Suprapubic skin (tissue), 4 donors: ENCODE measurements at places on chromosomes 7 and 10. TPM values are rescaled to one million over a fixed set of nuclear protein-coding genes. Genes with fewer than 3 reads are reported as not detected.

ACSM6 gene
- total RNA-seq, result 1.1 TPM

SUGCT gene
- total RNA-seq, result 0.98 TPM

- peak overlapping the region; percentile 59 for H3K4me3 ChIP-seq
- H3K27ac ChIP-seq, result no peak overlapping the region
- H3K36me3 ChIP-seq, result no peaks in the 10 kb centered on the region
- peaks cover 27% of the 10 kb centered on the region for H3K4me1 ChIP-seq
- peaks cover 34% of the 10 kb centered on the region for H3K27me3 ChIP-seq
- no peak for DNase-seq
Measured at GRCh38 chr10:16520900-16521299, 779 bp downstream of the C1QL3 start.

DNA sequence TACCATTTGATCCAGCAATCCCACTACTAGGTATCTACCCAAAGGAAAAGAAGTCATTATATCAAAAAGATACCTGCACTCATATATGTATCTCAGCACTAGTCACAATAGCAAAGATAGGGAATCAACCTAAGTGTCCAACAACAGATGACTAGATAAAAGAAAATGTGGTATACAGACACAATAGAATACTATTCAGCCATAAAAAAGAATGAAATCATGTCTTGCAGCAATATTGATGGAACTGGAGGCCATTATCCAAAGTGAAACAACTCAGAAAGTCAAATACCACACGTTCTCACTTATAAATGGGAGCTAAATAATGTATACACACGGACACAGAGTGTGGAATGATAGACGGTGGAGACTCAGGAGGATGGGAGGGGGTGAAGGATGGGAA lies 146.0 kb downstream of the PARD3 start:
- no peaks in the 10 kb centered on the region for H3K27me3 ChIP-seq
- no peak overlapping the region for H3K27ac ChIP-seq
- peaks cover 27% of the 10 kb centered on the region for H3K4me1 ChIP-seq
- DNase-seq, result no peak
- H3K4me3 ChIP-seq, result no peak overlapping the region
- H3K36me3 ChIP-seq, result no peaks in the 10 kb centered on the region

GRCh38 chr7:133315332-133316040 lies 62.6 kb downstream of the EXOC4 start:
- no peaks in the 10 kb centered on the region for H3K4me1 ChIP-seq
- no peaks in the 10 kb centered on the region for H3K27me3 ChIP-seq
- DNase-seq, result no peak
- H3K27ac ChIP-seq, result no peak overlapping the region

PRSS1 gene
- total RNA-seq, result not detected

- no peaks in the 10 kb centered on the region for H3K27me3 ChIP-seq
- H3K4me3 ChIP-seq, result no peak overlapping the region
- H3K36me3 ChIP-seq, result no peaks in the 10 kb centered on the region
- peaks cover 10% of the 10 kb centered on the region for H3K4me1 ChIP-seq
Measured at GRCh38 chr10:17077890-17078289, 51.7 kb downstream of the CUBN start.

GRCh38 chr10:126212738-126213137 lies 175.5 kb downstream of the ADAM12 start:
- no peak for DNase-seq
- no peaks in the 10 kb centered on the region for H3K36me3 ChIP-seq
- peaks cover 11% of the 10 kb centered on the region for H3K4me1 ChIP-seq

DNA sequence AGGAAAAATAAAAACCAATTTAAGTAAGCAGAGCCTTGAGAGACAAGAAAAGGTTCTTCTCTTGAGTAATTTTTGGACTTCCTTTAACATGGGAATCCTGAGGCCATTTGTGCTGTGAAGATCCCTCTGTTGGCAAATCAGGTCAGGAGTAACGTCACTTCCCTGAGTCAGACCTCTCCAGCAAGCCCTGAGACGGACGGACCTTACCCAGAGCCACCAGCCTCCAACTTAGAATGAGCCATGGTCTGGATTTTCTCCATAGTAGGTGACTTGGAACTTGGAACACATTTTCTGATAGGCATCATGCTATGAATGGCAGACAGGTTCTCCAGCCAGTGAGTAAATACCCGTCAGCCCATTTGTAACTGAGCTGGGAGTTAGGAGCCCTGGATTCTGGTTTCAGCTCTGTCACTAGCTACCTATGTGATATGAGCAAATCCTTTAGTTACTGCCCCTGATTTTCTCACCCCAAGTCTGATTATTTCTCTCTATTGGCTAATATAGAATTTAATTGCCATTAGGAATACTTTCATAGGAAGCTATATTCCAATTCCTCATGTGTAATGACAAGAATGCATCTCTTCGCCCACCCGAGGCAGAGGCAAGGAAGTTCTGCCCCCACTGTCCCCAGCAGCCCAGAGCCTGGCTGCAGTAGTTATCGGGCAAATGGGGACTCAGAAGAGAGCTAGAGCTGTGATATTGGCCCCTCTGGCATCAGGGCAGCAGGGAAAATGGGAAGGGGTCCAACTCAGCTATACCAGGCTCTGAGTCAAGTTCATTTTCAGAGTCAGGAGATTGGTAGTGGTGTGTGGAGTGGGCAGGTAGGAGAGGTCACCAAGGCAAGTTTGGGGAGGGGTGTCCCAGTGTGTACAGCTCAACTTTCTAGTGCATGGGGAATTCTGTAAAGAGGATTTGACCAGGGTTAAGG lies 153.7 kb upstream of the AGK start:
- H3K4me1 ChIP-seq, result no peaks in the 10 kb centered on the region
- DNase-seq, result no peak
- no peak overlapping the region for H3K27ac ChIP-seq
- H3K27me3 ChIP-seq, result no peaks in the 10 kb centered on the region

DPP6 gene
- total RNA-seq, result 10.1 TPM

GRCh38 chr7:96997512-96998032 lies 7.8 kb upstream of the DLX6 start:
- H3K27ac ChIP-seq, result no peak overlapping the region
- no peaks in the 10 kb centered on the region for H3K36me3 ChIP-seq
- peaks cover 29% of the 10 kb centered on the region for H3K4me1 ChIP-seq
- peaks cover 100% of the 10 kb centered on the region for H3K27me3 ChIP-seq
- H3K4me3 ChIP-seq, result no peak overlapping the region

GRCh38 chr7:41047789-41048191 lies 655.1 kb downstream of the INHBA start:
- no peaks in the 10 kb centered on the region for H3K4me1 ChIP-seq
- no peak overlapping the region for H3K4me3 ChIP-seq
- H3K27ac ChIP-seq, result no peak overlapping the region
- H3K36me3 ChIP-seq, result no peaks in the 10 kb centered on the region
- no peaks in the 10 kb centered on the region for H3K27me3 ChIP-seq

- H3K27me3 ChIP-seq, result no peaks in the 10 kb centered on the region
- no peaks in the 10 kb centered on the region for H3K36me3 ChIP-seq
- no peak overlapping the region for H3K27ac ChIP-seq
- peaks cover 50% of the 10 kb centered on the region for H3K4me1 ChIP-seq
- no peak overlapping the region for H3K4me3 ChIP-seq
Measured at GRCh38 chr7:230274-230673, 37.9 kb downstream of the FAM20C start.

GRCh38 chr10:62258926-62259325 lies 9.7 kb downstream of the RTKN2 start:
- H3K4me3 ChIP-seq, result no peak overlapping the region
- no peaks in the 10 kb centered on the region for H3K4me1 ChIP-seq
- no peak for DNase-seq
- H3K36me3 ChIP-seq, result no peaks in the 10 kb centered on the region
- no peaks in the 10 kb centered on the region for H3K27me3 ChIP-seq

GPR146 gene
- total RNA-seq, result 50.8 TPM

- H3K27me3 ChIP-seq, result no peaks in the 10 kb centered on the region
- no peak overlapping the region for H3K27ac ChIP-seq
- no peak for DNase-seq
- no peak overlapping the region for H3K4me3 ChIP-seq
- peaks cover 65% of the 10 kb centered on the region for H3K36me3 ChIP-seq
Measured at GRCh38 chr10:86918022-86918471, 39.4 kb downstream of the MMRN2 start.

- H3K27me3 ChIP-seq, result no peaks in the 10 kb centered on the region
- H3K4me3 ChIP-seq, result no peak overlapping the region
- no peaks in the 10 kb centered on the region for H3K36me3 ChIP-seq
- no peaks in the 10 kb centered on the region for H3K4me1 ChIP-seq
- DNase-seq, result no peak
Measured at GRCh38 chr10:128036746-128037543, 89.3 kb downstream of the MKI67 start.

- H3K4me3 ChIP-seq, result no peak overlapping the region
- H3K27me3 ChIP-seq, result no peaks in the 10 kb centered on the region
- no peak overlapping the region for H3K27ac ChIP-seq
- no peaks in the 10 kb centered on the region for H3K36me3 ChIP-seq
Measured at GRCh38 chr7:11895337-11895736, 63.3 kb upstream of the THSD7A start.

CDK6 gene
- total RNA-seq, result 58.1 TPM

GRCh38 chr10:5775685-5776084 lies 37.5 kb downstream of the GDI2 start:
- no peak overlapping the region for H3K4me3 ChIP-seq
- H3K4me1 ChIP-seq, result peaks cover 20% of the 10 kb centered on the region
- no peak for DNase-seq
- peak overlapping the region; percentile 78 for H3K27ac ChIP-seq
- no peaks in the 10 kb centered on the region for H3K27me3 ChIP-seq

TACC2 gene
- total RNA-seq, result 606 TPM

TRIM73 gene
- total RNA-seq, result 2.5 TPM

GRCh38 chr10:111319866-111320265 lies 243.0 kb downstream of the ADRA2A start:
- H3K4me1 ChIP-seq, result peaks cover 7% of the 10 kb centered on the region

GRCh38 chr7:156503196-156503595 lies 137.4 kb upstream of the RNF32 start:
- H3K27ac ChIP-seq, result no peak overlapping the region
- DNase-seq, result no peak
- no peaks in the 10 kb centered on the region for H3K4me1 ChIP-seq
- H3K36me3 ChIP-seq, result no peaks in the 10 kb centered on the region

DNA sequence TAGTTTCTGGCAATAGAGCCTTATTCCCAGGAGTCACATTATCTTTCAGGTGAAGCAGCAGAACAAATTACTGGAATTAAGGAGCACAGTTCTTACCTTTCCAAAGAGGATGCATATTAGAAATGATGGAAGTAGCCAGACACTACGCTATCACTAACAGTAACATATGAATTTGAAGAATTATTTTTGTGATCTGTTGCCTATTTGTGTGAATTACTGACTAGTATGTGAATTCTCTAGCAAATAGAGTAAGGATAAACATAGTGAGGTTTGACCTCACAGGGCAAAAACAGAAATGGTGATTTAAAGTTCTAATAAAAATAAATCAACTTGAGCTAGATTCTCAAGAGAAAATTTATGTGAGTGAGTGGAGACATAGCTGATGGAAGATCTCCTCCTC lies 1299.3 kb downstream of the XPNPEP1 start:
- no peak for DNase-seq
- H3K4me1 ChIP-seq, result no peaks in the 10 kb centered on the region
- H3K36me3 ChIP-seq, result no peaks in the 10 kb centered on the region
- no peak overlapping the region for H3K4me3 ChIP-seq

DNA sequence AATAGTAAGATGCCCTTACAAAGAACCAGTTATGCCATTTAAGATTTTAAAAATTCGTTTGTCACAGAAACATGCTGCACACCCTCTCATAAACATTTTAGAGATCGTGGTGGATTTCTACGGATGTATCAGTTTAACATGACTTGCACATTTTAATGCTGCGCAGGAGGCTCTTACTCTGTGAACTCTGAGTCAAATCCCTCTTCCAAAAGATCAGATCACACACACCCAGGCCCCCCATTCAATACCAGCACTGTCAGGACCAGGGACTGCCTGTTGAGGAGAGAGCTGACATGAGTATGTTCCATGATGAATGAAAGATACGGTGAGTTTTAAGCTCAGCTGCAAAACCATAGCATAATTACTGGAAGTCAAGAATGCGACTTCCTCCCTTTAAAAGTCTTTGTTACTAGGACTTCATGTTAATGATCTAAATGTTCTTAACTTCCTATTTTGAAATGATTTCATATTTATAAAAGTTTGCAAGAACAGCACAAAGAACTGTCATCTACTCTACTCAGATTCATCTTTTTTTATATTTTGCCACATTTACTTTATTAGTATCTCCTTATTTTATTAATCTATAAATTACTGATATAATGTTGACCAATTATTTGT lies 500.2 kb downstream of the GLRX3 start:
- DNase-seq, result no peak
- no peak overlapping the region for H3K27ac ChIP-seq
- H3K4me3 ChIP-seq, result no peak overlapping the region
- H3K36me3 ChIP-seq, result no peaks in the 10 kb centered on the region
- peaks cover 9% of the 10 kb centered on the region for H3K27me3 ChIP-seq
- no peaks in the 10 kb centered on the region for H3K4me1 ChIP-seq

LRRC4 gene
- not detected for total RNA-seq

ADCY1 gene
- 0.25 TPM for total RNA-seq

DNA sequence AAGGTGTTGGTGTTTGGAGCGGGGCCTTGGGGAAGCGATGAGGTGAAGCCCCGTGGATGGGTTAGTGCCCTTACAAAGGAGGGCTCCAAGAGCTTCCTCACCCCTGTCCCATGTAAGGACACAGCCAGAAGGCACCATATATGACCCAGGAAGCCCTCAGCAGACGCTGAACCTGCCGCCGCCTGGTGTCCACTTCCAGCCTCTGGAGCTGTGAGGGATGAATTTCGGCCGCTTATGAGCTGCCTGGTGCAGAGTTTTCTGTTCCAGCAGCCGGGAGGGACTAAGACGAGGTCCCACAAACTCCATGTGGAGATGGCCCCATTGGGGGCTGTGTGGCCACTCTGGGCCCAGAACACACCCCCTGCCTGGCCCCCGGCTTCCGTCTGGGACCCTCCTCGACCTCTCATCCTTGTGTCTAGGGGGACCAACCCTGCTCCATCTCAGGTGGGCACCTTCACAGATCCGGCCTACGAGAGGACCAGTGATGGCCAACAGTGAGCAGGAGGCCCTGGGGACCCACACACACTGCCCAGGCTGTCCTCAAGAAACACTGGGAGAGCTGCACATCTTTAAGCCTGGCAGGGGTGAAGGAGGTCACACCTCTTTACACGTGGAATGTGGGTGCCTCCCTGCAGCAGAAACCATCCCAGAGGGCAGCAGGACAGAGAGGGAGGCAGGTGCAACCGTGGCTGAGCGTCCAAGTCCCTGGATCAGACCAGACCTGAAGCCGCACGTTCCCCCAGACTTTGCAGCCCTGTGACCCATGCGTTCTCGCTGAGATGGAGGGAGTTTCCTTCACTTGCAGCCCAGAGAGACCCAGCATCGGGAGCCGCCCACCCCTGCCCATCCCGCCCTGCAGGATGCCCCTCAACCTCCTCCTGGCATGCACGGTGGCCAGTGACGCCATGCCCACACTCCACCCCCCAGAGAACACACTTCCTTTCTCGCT lies 96.1 kb downstream of the PDGFA start:
- H3K36me3 ChIP-seq, result no peaks in the 10 kb centered on the region
- peaks cover 19% of the 10 kb centered on the region for H3K4me1 ChIP-seq
- no peak for DNase-seq
- H3K27ac ChIP-seq, result no peak overlapping the region

GRCh38 chr10:89047397-89047796 lies 56.8 kb downstream of the FAS start:
- no peak overlapping the region for H3K4me3 ChIP-seq
- no peak overlapping the region for H3K27ac ChIP-seq
- no peak for DNase-seq
- H3K36me3 ChIP-seq, result no peaks in the 10 kb centered on the region
- no peaks in the 10 kb centered on the region for H3K27me3 ChIP-seq

GRCh38 chr10:11344550-11344949 lies 266.9 kb downstream of the USP6NL start:
- H3K27ac ChIP-seq, result no peak overlapping the region
- H3K36me3 ChIP-seq, result no peaks in the 10 kb centered on the region
- DNase-seq, result no peak
- H3K27me3 ChIP-seq, result no peaks in the 10 kb centered on the region
- H3K4me1 ChIP-seq, result peaks cover 5% of the 10 kb centered on the region
- H3K4me3 ChIP-seq, result no peak overlapping the region

GRCh38 chr10:29951441-29951931 lies 107.9 kb downstream of the JCAD start:
- no peaks in the 10 kb centered on the region for H3K36me3 ChIP-seq
- no peak overlapping the region for H3K4me3 ChIP-seq
- H3K27me3 ChIP-seq, result no peaks in the 10 kb centered on the region
